Fibroblast of the aortic adventitia (primary cell): ENCODE measurements at places on chromosomes 7 and 10. TPM values are rescaled to one million over a fixed set of nuclear protein-coding genes. Genes with fewer than 3 reads are reported as not detected.

- no peak for DNase-seq
These were observed 227.1 kb upstream of the MBL2 start for GRCh38 chr10:52999681-53000080.

Gene ZNF488
- 0.18 and 0.41 TPM in 2 replicates for total RNA-seq

GRCh38 chr10:125521721-125522680 lies 161.0 kb downstream of the TEX36 start:
- no peak for DNase-seq

Gene LIPN
- total RNA-seq, result not detected in 2 replicates

DNA sequence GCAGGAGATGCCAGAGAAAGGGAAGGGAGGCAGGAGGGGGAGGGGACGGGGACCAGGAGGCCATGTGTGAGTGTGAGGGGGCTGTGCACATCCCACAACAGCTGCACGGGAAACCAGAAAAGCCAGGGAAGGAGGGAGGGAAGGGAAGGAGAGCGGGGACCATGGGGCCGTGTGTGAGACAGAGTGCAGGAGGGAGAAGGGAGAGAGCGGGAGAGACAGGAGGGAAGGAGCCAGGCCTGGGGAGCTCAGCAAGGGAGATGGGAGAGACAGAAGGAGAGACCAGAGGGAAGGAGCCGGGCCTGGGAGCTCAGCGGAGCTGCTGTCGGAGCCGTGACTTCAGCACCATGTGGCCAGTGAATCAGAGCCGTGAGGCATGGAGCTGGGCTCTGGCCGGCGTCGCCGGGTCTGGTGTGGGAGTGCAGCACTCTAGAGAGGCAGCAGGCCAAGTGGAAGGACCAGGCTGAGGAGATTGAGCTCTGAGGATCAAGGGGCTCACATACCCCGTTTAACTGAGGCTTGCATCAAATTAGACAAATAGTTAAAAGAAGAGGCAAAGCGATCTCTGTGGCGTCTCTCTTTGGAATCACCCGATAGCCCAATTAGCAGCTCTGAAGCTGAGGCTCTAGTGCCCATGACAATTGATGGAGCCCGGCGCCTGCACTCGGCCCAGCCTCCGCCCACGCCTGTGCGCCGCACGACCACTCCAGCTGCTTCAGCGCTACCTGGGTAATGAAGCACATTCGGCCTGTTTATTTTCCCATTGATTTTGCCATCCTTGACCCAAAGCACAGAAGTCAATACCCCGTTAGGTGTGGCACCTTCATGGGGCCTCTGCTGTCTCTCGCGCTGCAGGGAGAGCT lies 150.4 kb downstream of the MAD1L1 start:
- peak; percentile 76 for DNase-seq

Gene CYP2W1
- total RNA-seq, result not detected in 2 replicates

Gene PIK3CG
- total RNA-seq, result 0.08 TPM in 1 of 2 replicates, not detected in the other

DNA sequence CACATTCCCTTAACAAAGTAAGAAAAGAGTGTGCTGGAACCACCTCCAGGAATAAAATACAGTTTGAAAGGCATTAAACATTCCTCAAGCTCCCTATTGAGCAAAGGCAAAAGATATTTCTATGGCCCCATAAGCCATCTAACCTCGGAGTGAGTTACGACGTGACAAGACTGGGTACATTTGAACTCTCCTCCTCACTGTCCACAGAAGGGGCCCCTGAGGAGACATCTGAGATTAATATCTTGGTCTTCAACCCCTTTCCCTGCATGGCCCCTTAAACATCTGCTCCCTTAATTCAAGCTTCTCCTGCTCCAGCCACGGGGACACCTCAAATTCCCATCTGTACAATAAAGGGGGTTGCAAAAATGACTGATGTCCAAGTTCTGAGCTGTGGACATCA lies 526 bp downstream of the GIMAP1 start:
- DNase-seq, result no peak

Gene RBP4
- 1.9 and 2.5 TPM in 2 replicates for total RNA-seq

DNA sequence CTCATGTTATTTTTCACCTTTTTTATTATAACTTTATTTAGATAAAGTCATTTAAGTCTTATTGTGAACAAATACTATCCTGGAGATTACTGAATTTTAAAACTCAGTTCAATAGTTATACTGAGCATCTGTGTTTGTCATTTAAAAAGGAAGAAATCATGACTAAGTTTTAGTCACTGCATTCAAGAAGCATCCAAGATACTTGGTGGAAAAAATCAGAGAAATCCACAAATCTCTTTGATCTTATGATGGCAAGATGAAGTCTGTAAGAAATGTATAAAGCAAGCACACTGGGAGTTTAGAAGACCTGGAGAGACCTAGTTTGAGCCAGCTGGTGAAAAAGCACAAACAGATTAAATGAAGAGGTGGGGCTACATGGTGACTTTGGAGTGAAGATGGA lies 529.8 kb upstream of the IGFBP3 start:
- DNase-seq, result peak; percentile 19

Gene TMEM236
- 0.09 and 0.16 TPM in 2 replicates for total RNA-seq

- peak; percentile 11 for DNase-seq
These were observed 36.3 kb downstream of the DRGX start for GRCh38 chr10:49359349-49360270.

GRCh38 chr10:112750427-112751167 lies 199.4 kb upstream of the TCF7L2 start:
- no peak for DNase-seq

DNA sequence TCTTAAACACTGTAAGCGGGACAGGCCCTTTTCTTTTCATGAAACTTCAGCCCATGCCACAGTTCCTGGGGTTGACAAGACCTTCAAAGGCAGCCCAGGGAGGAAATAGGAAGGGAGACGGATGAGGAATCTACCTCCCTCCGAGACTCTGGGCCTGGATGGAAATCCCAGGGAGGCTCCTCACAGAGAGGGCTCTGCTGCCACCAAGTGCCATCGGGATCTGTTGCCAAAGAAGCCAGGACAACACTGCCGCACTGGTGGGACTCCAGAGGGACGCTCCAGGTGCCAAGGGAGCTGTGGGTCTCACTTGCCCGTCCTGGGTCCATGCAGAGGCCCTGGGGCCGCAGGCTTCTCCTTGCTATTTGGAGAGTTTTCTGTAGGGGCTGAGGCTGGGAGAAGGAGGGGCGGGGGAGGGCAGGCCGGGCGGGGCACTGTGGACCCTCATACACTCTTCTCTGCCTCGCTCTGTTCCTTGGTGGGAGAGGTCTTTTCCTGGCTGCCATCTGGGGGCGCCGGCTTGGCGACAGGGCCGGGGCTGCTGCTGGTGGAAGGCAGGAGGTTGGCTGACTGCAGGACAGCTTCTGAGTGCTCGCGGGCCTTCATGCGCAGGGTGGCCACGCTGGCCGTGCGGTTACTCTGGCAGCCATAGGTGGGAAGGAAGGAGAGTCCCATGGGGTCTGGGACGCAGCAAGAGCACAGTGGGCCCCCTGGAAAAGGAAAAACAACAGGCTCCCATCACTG lies 30.0 kb downstream of the DRGX start:
- DNase-seq, result no peak
